NCI-H1436 (cell line): ENCODE measurements at places on chromosomes 6 and 20.
A peak's percentile ranks its signal among the peaks of the same experiment; 100 is the strongest.

- DNase-seq: no peak
Measured at GRCh38 chr20:43352996-43353395, 104.7 kb upstream of the SRSF6 start.

- no peak for DNase-seq
Measured at GRCh38 chr6:12483712-12484111, 193.6 kb downstream of the EDN1 start.

- peak; percentile 64 for DNase-seq
Measured at GRCh38 chr20:20568604-20569205, 143.7 kb downstream of the RALGAPA2 start.

DNA sequence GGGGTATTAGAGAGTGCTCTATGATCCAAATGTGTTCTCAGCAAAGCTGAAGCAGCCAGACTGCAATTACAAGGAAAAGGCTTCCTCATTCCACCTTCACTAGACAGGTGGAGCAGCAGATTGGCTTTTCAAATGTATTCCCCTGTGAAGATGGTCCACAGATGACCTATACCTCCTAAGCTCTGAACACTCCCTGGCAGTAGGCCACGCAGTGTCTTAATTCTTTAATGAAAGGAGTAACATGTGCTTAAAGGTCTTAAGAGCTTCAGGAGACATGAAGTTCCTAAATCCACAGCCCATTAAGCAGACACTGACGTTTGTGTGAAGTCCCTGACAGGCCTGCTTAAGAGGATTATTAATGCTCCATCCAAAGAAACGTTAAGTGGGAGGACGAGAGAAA is 138.9 kb upstream of the NUP153 start:
- DNase-seq: no peak

GRCh38 chr6:63272397-63272796 is 47.4 kb downstream of the LGSN start:
- peak; percentile 6 for DNase-seq

DNA sequence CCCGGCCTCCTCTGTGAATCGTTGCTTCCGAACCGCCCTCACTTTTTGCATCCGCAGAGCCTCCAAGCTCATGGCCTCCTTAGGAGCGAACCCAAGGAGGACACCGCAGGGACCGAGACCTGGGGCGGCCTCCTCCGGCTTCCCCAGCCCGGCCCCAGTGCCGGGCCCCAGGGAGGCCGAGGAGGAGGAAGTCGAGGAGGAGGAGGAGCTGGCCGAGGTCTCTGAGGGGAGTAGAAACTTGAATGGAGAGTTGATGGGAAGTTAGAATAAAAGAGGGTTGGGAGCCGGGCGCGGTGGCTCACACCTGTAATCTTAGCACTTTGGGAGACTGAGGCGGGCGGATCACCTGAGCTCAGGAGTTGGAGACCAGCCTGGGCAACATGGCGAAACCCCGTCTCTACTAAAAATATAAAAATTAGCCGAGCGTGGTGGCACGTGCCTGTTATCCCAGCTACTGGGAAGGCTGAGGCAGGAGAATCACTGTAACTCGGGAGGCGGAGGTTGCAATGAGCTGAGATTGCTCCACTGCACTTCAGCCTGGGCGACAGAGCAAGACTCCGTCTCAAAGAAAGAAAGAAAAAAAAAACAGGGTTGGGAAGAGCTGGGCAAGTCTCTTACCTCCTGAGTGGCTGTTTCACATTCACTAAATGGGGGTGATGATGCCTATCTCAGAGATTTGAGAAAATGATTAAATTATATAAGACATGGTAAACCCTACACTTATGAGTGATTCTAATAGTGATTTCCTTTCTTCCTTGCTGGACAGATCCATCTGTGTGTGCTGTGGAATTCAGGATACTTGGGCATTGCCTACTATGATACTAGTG is 805 bp downstream of the MSH5 start:
- DNase-seq: peak; percentile 42

DNA sequence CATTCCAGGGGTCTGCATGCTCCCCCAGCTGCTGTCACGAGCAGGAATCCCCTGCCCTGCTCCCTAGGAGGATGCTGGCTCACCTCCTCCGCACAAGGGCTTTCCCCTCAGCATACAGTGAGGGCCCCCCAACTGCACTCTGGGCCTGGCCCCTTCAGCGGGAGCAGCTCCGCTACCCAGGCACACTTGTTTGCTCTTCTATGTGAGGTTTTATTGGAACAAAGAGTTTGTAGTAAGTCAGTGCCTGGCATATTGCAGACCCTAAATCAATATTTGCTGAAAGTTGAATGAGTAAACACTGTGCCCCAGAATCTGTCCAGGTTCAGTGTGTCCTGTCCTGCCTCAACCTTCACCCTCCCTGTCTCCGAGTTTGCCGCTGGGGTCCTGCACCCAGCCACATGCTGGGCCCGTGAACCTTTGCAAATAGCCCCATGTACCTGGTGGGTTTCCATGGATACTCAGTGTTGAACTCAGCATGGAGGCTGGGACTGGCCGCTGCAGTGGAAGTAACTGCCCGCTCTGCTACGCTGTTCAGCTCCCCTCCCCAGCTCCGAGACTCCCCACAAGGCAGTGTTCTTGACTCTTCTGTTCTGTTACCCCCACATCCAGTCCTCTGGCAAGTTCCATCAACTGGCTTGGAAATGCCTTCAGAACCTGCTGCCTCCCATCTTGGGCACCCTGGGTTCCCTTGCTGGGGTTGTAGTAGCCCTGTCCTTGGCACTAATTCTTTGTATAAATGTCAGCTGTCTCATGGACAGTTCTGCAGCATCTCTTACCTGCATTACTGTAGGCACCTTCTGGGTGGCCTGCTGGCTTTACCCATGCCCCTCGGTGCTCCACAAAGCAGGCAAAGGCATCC is 15.7 kb downstream of the SLC22A1 start:
- no peak for DNase-seq

DNA sequence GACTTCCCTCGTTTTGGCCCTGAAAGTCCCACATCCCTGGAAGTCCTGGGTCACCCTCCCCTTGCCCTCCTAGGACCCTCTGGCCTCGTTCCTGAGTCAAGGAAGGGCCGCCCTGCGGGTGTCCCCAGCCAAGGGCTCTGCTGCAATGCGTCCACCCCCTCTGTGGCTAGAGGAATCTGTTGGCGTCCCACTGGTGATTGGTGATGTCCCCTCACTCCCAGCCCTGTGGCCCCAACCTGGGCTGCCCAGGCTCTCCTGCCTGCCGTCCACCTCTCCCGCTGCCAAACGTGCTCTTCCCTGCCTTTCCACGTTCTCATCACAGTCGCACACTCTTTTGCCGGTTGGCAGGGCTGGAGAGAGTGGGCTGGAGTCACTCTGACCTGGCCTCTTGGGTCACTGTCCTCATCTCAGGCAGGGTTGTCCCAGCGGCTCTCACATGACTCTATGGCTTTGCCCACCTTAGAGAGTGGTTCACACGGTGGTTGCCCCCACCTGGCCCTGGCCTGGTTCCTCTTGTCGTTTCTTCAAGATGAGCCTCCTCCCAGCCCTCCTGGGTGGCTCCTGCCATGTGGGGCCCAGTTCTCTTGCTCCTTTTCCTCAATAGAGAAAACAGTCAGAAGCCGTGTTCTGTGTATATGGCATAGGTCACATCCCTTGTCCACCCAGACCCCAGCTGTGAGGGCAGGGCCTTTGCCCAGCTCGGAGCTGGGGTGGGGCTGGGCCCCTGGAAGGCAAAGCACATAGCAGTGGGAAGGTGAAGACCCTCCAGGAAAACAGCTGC is 100.9 kb downstream of the TMEM242 start:
- DNase-seq: no peak

GRCh38 chr20:8755340-8756118 is 313.4 kb upstream of the PLCB4 start:
- DNase-seq: no peak

DNA sequence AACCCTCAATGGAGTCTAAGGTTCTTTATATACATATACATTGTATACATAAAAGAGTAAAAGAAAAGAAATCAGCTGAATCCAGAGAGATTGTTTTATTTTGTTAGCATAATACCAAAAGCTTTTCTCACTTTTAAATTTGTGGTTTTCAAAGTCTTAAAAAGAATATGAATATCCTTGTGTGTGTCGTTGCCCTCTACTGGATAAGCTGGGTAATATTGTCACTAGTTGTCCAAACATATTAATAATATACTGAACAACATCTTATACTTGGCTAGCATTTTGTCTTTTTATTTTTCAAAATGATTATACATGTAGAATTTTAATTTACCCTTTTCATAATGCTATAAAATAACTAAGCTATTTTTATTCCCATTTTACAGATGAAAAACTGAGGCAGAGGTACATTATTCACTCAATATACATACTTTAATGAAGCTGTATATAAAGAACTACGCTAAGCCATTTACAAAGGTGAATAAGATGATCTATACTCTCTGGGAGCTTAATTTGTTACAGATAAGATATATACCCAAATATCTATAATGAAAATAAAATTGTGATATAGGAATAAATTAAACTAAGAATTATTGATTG is 531.7 kb downstream of the TFAP2B start:
- DNase-seq: no peak

- peak; percentile 28 for DNase-seq
Measured at GRCh38 chr6:110325197-110325596, 33.0 kb downstream of the METTL24 start.

DNA sequence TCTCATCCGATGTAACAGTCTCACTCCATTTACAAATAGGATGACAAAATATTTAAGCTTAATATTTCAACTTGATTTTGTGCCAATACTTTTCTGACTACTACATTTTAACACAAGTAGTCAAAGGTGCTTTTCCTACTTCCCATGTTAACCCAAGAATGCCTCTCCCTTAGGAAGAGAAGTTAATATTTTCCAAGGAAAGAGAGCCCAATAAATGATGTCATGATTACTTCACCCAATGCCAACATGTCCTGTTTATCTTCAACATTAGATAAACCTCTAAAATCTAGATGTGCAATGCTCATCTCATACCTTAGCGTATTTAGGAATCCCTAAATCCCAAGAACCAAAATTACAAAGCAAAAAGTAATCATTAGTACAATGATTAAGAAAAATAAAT is 156.7 kb upstream of the TENT5A start:
- no peak for DNase-seq

DNA sequence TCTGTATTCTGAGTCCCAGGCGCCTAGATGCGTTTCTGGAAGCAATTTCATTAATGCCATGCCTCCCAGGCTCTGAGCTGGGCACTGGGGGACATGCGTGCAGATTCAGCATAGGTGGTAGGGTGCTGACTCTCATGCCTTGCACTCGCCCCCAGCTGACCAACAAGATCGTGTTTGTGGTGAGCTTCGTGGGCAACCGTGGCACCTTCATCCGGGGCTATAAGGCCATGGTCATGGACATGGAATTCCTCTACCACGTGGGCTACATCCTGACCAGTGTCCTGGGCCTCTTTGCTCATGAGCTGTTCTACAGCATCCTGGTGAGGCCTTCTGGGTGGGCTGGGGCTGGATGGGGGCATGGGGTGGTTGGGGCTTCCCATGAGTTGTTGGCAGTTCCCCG is 21.6 kb downstream of the UQCC2 start:
- no peak for DNase-seq

- peak; percentile 36 for DNase-seq
Measured at GRCh38 chr20:37984018-37984785, 49.1 kb downstream of the TTI1 start.

GRCh38 chr6:73774311-73774774 is 78.3 kb downstream of the CD109 start:
- no peak for DNase-seq
